ENCODE measurements at places on chromosomes 13 and 19.
A peak's percentile ranks its signal among the peaks of the same experiment; 100 is the strongest.

GRCh38 chr19:34148658-34149185, 23.6 kb upstream of the LSM14A start:
- no peak for DNase-seq

DNA sequence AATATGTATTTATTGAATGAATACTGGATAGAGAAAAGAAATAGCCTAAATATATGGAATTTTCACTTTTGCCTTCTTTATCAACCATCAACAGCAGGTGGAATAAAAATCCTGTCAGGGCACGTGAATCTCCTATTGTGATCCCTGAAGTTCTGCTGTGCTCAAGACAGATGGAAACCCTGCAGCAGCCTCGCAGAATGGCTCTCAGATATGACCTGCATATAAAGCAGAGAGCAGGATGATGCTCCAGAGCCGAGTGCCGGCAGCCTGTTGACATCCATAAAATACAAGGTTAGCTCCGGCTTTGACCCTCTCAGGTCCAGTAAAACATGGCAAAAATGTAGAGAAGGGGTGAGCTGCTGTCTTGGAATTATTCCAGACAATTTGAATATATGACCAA, 659.3 kb downstream of the DIAPH3 start:
- DNase-seq, result no peak

GRCh38 chr19:40907968-40908735, 26.1 kb upstream of the CYP2A7 start:
- no peak for DNase-seq

DNA sequence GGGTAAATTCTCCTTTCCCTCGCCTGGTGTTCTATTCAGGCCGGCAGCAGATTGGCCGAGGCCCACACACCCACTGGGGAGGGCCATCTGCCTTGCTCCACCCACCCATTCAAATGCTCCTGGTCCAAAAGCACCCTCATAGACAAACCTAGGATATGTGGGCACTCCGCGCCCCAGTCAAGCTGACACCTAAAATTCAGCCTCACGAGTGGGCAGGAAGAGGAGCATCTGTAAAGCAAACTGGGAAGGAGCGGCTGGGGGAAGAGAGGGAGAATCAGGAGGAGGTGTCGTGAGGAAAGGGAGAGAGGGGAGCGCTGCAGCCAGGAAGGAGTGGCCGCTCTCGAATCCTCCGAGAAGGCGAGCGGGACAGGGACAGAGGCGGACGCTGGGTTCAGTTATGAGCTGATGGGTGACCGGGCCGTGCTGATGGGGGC, 136.9 kb downstream of the USP12 start:
- no peak for DNase-seq

DNA sequence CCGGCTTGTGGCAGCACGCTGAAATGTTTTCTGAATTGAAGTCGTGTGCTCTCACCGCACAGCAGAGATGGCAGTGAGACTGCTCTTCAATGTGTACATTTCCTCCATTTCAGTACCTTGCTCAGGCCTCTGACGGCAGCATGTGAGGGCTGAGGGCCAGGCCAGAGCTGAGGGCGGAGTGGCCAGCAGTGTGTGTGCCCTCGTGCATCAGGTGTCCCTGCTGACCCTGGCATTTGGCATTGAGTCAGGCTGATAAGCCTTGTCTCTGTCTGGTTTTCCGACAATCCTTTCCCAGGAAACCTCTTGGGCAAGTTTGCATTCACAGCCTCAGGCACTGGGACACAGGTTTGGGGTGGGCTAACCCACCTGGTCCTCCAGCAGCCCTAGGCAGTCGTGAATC, 62.3 kb downstream of the EFNB2 start:
- no peak for DNase-seq

- peak; percentile 40 for DNase-seq
These were observed 12.2 kb upstream of the RELB start for GRCh38 chr19:44988896-44989556.

DNA sequence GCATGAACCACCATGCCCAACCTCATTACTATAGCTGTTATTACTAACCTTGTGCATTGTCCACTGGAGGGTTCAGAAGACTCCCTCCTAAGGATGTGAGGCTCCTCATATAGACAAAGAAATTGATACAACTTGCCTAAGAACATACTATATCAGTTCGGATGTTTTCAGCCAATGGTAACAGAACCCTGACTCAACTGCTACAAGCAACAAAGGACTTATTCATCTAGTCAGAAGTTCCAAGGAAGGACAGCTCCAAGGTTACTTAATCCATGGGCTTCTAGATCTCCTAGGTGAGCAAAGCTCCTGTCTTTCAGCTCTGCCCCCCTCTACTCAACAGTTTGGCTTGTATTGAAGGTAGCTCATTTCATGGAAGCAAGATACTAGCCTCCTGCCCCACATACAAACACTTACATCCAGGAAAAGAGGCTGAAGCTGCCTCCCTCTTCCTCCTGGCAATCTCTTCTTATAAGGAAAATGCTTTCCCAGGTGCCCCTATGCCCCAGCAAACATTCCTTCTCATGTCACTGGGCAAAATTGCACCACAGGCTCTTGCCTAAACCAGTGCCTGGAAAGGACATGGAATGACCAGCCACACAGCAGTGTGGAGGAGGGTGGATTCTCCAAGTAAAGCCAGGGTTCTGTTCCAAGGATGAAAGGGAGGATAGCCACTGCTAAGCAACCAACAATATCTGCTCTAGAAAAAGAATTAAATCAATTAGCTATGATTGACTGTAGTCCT, 497.8 kb downstream of the FOXO1 start:
- no peak for DNase-seq

- DNase-seq, result no peak
These were observed 106.7 kb downstream of the KDM4B start for GRCh38 chr19:5075597-5075996.

- no peak for DNase-seq
These were observed 3.0 kb downstream of the PEG3 start for GRCh38 chr19:56837492-56838023.

GRCh38 chr13:111460548-111461444, 140.4 kb downstream of the TEX29 start:
- no peak for DNase-seq

DNA sequence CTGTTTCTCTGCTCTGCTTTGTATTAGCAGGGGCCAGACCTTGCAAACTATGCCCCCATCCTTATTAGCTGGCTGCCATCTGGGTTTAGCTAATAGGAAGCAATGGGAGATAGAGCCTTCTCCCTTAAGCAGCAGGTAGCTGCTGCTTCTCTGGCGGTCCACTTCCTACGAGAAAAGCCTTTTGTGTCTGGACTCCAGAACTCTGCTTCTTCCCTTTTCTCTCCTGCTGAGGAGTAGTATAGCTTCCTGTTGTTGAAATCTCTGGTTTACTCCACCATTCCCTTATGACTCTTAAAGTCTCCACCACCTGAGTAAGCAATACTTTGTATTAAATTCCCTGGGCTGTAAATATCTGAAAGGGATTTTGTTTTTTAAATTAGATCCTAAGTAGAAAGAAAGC, 147.1 kb downstream of the DNAJC15 start:
- DNase-seq, result no peak

- no peak for DNase-seq
These were observed 192.9 kb downstream of the KLF5 start for GRCh38 chr13:73251626-73252265.

DNA sequence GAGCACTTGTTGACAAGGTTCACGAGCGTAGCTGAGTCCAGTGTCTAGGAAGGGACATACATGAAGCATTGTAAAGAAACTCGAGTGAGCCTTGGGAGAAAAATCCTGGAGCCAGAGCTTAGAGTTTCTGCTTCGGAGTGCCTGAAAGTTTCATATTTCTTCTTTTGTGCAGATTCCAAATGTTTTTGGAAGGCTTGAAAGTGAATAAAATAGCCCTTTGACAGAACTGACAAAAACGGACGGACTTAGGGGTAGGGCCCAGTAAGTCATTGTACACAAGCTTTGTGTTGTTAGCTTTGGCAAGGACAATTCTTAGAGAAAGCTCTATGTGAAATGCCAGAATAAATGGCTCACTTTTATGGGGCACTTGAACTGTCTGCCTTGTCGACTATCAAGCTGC, 2.8 kb downstream of the RNF113B start:
- no peak for DNase-seq

- no peak for DNase-seq
These were observed 33.3 kb upstream of the GAS6 start for GRCh38 chr13:113897161-113897560.

GRCh38 chr13:50898338-50898737, 11.3 kb upstream of the RNASEH2B start:
- no peak for DNase-seq

- DNase-seq, result no peak
These were observed 260.4 kb upstream of the MAB21L1 start for GRCh38 chr13:35736876-35737275.

DNA sequence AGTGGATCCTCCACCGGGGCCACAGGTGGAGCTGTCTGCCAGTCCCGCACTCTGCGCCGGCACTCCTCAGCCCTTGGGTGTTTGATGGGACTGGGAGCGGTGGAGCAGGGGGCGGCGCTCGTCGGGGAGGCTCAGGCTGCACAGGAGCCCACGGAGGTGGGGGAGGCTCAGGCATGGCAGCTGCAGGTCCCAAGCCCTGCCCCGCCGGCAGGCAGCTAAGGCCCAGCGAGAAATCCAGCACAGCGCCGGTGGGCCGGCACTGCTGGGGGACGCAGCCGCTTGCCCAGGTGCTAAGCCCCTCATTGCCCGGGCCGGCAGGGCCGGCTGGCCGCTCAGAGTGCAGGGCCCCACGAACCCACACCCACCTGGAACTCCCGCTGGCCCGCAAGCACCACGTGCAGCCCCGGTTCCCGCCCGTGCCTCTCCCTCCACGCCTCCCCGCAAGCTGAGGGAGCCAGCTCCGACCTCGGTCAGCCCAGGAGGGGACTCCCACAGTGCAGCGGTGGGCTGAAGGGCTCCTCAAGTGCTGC, 286.4 kb downstream of the RBM26 start:
- DNase-seq, result no peak

- DNase-seq, result no peak
These were observed 40.6 kb downstream of the SUGP2 start for GRCh38 chr19:18992696-18993095.

DNA sequence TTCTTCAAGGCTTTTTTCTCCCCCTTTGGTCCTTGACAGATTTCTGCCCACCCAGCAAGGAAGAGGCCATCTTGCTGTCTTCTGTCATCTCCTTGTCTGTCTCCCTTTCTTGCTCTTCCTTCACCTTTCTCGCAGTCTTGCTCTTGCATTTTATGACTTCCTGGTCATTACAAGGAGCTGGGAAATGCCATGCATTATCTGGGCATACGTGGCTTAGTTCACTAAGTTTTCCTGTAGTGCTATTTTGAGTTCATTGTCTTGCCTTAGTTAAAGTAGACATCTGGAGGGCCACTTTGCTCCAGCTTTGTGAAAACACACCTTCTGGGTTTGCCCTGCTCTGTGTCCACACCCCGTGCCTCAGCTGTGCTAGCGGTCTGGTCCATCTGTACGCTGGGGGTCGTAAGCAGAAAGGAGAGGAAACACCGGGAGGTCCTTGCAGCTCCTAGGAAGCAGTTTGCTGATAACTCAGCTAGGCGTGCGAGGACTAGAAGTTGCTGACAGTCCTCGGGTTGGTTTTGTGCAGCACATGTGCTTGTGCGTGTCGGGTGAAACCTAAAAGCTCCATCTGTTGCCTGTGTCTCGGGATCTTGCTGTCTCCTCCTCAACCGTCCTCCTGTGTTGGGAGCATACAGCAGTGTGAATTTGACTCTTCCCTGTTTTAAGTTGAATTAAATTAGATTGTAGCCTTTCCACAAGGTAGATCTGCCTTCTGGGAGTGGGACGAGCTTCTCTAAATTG, 59.4 kb downstream of the ARHGEF7 start:
- no peak for DNase-seq

DNA sequence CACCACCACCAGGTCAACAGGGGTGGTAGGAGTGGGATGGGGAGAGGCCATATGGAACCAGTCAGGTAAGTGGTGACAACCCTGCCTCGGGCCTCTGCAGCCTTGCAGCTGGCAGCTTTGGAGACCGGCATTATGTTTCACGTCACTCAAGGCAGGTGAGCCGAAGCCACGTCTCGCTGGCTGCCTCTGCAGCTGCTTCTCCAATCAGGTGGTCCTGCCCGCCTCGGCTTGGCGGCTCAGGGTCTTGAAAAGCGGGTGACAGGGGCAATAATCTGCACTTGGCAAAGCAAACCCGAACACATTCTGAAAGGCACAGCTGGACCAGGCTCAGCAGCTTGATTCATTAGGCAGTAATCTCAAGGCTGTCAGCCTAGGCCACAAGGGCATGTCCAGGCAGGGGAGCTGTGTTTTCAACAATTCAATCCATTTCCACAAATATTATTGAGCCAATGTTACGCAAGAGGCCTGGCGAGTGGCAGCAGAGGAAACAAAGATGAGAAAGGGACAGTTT, 77.4 kb upstream of the PCDH8 start:
- no peak for DNase-seq

GRCh38 chr19:22595918-22596341, 38.2 kb upstream of the ZNF492 start:
- no peak for DNase-seq

DNA sequence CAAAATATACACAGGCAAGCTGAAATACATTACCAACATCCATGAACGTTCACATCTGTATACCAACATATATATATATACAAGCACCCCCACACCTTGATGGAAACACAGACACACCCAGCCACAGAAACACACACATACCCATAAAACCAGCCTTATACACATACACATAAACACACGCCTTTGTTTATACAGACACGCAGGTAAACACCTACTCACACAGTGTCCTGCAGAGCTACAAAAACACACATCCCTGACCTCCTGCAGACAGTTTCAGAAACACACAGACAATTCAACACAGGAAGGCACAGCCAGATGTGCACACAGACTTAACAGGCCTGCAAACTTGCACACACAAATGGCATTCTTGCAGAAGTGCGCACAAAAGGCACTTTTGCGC, 21.3 kb upstream of the IRGC start:
- DNase-seq, result no peak

DNA sequence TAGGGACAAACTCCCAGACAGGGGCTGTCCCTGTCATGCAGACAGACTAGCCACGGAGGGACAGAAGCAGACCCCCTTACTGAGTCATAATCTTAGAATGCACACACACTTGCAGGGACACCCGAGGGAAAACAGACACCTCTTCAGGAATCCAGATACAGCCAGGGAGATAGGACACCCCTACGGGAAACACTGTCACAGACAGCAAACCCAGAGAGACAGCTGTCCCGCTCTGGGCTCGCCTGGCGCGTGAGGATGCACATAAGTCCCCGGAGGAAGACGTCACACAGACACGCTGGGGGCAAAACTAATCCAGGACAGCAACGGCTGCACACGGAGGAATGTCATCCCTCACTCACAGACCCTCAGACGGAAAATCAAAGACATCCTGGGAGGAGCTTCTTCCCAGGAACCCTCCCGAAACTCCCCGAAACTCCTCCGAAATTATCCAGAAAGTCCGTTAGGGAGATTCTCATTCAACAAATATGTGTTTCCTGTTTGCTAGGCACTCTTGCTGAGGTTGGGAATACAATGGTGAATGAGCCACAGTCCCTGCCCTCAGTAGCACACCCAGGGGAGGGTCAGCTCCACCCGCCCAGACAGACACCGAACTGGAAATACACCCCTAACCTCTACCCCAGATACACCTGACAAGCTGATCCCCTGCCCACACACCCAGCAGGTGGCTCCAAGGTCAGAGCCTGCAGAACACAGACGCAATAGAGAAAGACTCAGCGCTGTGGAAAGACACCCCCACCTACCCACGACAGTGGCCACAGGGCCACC, 15.2 kb upstream of the TOMM40 start:
- DNase-seq, result no peak

Data from activated CD4-positive, CD25-positive, alpha-beta regulatory T cell (primary cell).